ENCODE measurements at places on chromosomes 7 and 10.

- no peak for DNase-seq
These were observed 145.8 kb upstream of the ANK3 start for GRCh38 chr10:60535427-60535826.

- no peak for DNase-seq
These were observed 3.5 kb downstream of the JAKMIP3 start for GRCh38 chr10:132069122-132069848.

GRCh38 chr7:50389961-50390360 is 60.2 kb downstream of the FIGNL1 start:
- DNase-seq, result no peak

DNA sequence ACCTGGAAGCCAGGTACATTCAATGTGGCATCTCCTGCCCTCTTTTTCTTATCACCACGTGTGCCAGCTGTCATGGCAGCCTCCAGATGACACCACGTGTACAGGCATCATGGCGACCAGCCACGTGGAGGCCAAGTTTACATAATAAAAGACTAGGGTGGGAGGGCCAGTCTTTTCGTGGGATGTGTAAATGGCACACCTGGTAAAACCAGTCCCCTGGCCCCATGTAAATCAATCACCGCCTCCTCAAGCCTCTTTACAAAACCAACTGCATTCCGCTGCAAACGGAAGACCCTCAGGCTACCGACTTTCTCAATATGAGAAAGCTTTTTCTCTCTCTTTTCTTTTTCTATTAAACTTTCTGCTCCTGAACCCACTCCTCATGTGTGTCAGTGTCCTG is 65.1 kb upstream of the PHF14 start:
- no peak for DNase-seq

- no peak for DNase-seq
These were observed 47.0 kb upstream of the RPA3 start for GRCh38 chr7:7765422-7765821.

DNA sequence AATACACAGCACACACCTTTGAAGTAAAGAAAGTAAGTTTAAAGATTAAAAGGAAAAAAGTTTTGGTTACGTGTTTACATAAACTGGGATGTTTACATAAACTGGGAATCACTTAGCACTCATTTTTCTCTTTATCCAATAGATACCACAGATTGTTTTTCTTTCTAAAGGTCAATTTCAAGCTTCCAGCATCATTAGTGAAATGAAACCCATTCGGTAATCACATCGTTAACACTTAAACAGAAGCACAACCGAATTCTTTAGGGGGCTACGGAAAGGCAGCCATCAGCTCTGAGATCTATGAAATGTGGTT is 1.1 kb downstream of the ODAD2 start:
- DNase-seq, result no peak

Measured in right lobe of liver (tissue), 6 donors.